ENCODE measurements at places on chromosomes 16 and 17. TPM values are rescaled to one million over a fixed set of nuclear protein-coding genes. Genes with fewer than 3 reads are reported as not detected.

DNA sequence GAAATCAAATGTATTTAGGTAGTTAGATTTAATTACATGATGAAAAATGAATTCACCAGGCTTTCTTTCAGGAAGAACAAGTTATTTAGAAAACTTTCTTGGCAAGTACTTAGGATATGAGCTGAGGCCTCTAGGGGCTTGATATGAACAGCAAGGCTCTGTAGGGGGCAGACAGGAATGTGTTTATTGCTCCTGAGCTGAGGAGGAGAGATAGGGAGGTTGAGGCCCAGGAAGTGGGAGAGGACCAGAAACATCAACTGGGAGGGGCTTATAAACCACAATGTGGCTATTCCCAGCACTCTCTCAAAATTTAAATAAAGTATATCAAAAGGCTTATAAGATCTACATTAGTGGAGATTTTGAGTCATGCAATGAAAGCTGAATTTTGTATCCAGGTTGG lies 154.0 kb upstream of the MAF start:
- DNase-seq, result no peak

- DNase-seq, result peak; percentile 68
Measured at GRCh38 chr17:78915872-78916632, 9.1 kb downstream of the TIMP2 start.

DNA sequence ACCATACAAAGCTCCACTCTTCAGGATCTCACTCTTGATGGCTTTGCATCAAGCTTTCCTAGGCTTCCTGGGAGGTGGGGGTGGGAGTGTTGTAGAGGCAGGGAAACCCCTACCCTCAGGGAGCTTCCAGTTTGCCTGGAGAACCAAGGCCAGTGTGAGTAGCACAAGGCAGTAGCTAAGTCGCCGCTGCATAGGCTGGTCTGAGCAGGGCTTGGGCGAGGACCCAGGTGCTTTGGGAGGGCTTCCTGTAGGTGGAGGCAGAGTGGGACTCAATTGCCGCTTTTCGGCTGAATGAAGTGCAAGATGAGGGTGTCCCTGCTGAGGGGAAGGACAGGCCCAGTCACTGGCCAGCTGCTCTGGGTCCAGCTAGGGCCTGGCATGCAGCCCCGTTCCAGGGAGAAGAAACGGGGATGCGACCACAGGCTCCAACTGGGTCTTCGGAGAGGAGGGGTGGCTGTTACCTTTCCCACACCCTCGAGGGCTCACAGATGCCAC lies 3.9 kb downstream of the CD79B start:
- DNase-seq, result no peak

DNA sequence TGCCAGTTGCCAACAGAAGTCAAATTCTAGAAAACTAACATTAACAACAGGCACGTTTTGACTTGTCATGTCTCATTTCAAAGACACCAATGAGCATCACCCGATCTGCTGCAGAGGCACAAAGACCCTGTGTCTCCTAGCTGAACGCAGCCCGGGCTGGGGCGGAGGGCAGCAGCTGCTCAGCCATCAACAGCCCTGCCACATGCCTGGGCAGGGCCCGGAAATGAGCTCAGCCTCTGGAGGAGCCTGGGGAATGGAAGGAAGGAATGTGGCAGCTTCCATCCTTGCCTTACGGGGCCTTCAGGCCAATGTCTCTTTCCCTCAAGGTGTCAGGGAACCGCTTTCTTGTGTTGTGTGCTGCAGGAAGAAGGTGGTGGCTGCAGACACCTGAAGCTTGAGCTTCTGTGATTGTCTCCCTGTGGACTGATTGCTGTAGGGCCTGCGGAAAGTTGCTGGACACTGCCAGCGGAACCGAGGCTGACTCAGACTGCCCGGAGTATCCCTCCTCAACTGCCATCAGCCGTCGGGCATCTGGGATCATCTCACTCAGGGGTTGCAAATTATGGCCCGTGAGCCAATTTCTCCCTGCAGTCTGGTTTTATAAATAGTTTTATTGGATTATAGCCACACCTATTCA lies 7.3 kb downstream of the CDH13 start:
- no peak for DNase-seq

- DNase-seq, result no peak
Measured at GRCh38 chr17:48613862-48614694, 1.0 kb downstream of the HOXB8 start.

- no peak for DNase-seq
Measured at GRCh38 chr17:74875155-74875976, 2.6 kb upstream of the FDXR start.

DNA sequence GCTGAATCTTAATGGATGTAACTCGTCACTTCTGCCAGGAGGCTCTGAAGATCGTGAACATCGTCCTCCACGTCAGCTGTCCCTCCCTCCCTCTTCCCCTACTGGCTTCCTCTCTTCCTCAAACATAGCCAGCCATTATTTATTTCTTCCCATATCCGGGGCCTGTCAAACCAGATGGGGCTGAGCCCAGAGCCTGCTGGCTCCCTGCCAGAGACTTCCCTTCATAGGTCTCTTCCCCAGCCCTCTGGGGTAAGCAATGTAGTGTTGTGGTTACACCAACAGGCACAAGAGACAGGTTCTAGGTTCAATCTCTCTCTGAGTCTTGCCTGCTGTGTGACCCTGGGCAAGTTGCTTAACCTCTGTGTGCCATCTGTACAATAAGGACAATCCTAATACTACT lies 40.1 kb upstream of the ZFP90 start:
- peak; percentile 87 for DNase-seq

- no peak for DNase-seq
Measured at GRCh38 chr16:2842340-2843000, 12.4 kb downstream of the ZG16B start.

- DNase-seq, result no peak
Measured at GRCh38 chr16:8239443-8239842, 350.9 kb downstream of the TMEM114 start.

DNA sequence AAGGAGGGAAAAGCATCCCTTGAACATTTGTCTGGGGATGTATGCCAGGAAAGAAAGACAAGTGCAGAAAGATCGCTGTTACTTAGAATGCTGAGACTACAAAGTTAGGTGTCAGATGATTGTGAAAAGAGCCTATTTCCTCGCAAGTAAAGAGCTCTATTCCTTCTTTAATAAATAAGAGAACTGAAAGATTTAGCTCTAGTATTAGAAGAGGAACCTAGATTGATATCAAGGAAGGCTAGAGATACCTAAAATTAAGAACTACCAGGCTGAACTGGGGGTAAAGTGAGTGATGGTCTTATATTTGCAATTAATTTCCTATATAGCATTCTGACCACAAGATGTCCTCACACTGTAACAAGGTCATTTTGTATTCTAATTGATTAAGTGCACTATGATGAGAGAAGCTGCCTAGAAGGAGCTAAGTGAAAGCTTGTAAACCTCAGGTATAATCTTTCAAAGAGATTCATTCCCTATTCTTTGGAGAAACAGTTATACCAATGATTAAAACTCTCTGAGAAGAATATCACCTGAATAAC lies 62.3 kb downstream of the SSH2 start:
- peak; percentile 29 for DNase-seq

Gene ACSM2A
- not detected for total RNA-seq

Gene TBX2
- not detected for total RNA-seq

Gene AXIN1
- total RNA-seq, result 88.4 TPM

Gene TM4SF5
- total RNA-seq, result 0.61 TPM

Measured in HT-29 (cell line).